ENCODE measurements at places on chromosomes 1 and 21.

GRCh38 chr1:86750076-86750475, 45.7 kb downstream of the SH3GLB1 start:
- no peak for DNase-seq

DNA sequence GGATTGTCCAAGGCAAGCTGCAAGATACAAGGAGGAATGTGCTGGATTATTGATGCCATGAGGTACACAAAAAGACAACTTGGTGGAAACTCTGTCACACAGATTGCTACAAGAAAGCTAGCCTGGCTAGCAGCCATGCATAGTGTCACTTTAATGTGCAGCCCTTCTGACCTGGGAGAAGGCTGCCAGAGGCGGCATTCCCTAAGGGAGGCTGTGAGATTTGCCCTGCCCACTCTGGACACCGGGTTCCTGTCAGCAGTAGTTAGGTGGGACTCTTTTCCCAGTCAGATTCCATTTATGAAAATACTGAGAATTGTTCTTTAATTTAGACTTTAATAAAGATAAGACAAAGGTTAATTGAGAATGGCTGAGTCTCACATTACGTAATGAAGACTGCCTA, 47.8 kb upstream of the SYT6 start:
- DNase-seq = no peak

- DNase-seq = no peak
Measured at GRCh38 chr1:11634365-11635192, 19.6 kb downstream of the FBXO2 start.

DNA sequence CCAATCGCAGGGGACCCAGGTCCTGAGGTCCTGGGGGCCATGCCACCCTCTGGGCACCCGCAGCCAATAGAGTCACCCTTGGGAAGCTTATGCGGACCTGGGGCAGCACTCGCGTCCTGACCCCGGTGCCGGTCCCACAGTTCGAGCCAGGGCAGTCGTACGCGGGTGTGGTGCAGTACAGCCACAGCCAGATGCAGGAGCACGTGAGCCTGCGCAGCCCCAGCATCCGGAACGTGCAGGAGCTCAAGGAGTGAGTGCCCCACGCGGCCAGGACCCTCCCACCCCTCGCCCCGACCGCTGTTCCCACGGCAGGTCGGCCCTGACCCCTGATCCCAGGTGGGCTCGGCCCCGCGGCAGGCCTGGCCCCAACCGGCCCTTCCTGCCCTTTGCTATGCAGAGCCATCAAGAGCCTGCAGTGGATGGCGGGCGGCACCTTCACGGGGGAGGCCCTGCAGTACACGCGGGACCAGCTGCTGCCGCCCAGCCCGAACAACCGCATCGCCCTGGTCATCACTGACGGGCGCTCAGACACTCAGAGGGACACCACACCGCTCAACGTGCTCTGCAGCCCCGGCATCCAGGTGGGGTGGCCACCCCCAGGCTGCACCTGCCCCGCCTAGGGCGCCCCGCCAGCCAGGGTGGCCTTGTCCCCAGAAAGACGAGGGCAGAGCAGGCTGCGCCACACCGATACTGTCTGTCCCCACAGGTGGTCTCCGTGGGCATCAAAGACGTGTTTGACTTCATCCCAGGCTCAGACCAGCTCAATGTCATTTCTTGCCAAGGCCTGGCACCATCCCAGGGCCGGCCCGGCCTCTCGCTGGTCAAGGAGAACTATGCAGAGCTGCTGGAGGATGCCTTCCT, 20.5 kb downstream of the COL6A1 start:
- DNase-seq = no peak

GRCh38 chr1:117565745-117566455, 39.9 kb upstream of the TENT5C start:
- DNase-seq = no peak

DNA sequence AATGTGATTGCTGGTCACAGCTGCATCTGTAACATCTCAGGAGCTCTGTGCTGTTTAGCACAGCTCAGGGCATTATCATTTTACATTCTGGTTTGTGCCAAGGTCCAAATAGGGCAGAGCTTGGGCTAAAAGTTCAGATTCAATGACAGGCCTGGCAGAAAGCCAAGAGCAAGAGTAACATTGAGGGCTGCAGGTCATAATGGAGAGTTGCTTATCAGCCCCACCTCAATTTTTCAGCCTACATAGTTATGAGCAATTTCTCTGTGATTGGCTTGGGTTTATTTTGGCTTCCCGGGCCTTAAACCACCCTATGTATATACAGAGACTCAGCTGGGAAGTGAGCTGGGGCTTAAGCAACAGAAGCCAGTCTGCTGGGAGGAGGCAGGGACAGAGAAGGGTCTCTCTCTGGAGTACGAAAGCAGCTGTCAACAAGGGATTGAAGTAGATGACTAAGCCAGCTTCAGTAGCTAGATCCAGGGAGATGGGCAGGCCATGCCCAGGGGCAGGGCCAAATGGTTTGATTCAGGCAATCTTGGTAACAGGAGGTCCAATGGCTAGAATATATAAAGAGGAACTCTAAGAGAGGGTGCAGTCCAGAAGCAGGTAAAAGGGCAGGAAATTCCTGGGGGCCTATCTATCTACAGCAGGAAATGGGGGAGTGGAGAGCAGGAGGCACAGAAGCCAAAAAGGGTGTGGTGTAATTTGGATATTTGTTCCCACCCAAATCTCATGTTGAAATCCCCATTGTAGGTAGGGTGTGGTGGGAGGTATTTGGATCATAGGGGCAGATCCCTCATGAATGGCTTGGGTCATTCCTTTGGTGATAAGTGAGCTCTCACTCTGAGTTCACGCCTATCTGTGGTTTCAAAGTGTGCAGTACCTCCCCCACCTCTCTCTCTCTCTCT, 49.0 kb downstream of the BRINP2 start:
- no peak for DNase-seq

DNA sequence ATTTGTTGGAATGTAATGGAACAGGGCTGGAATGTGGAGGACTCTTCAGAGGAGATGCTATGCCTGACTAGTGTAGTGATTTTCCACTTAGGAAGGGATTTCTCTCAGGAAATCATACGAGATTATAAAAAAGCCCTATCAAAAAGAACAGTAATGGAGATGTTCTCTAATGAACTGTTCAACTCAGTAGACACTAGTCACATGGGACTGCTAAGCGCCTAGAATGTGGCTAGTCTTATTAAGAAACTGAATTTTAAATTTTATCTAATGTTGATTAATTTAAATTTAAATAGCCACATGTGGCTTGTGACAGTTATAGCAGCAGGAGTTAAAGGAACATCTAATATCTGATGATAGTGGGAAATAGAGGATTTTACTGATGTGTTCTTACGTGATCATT, 94.0 kb downstream of the SLC35F3 start:
- no peak for DNase-seq

DNA sequence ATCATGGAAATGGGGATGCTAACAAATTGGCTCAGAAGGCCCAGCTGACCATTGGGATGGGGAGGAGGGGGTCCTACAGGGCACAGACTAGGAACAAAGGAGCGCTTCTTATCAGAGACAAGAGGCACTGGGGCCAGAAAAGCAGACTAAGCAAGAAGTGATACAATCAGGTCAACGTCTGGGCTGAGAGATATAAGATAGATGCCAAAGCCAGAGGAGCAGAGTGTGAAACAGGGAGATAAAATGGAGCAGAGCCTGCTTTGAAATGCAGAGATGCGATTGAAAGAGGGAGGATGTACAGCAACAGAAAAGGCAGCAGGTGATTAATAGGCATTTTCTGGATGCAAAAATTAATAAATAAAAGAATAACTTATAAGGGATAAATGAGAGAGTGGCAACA, 127.5 kb upstream of the SAMSN1 start:
- DNase-seq = no peak

DNA sequence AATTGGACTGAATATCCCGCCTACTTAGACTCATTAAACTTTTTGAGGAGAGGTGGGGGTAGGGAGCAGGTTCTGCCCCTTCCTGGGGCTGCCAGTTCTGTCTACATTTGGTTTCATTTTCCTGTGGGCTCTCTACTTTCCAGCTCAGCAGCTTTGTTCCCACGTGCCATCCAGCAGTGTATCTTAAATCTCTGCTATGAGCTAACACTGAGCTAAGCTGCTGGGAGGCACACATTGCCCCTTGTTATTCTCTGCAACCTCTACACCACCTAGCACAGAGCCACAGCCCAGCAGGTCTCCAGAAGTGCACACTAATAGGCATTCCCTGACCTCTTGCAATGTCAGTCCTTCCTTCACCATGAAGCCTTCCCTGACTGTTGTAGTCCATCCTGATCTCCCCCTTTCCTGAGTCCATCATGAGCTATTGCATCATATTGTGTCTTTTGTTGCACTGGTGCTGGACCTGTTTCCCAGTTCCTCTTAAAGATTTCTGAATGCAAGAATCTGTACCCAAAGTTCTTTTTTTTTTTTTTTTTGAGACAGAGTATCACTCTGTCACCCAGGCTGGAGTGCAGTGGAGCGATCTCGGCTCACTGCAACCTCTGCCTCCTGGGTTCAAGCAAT, 28.7 kb upstream of the NRDC start:
- DNase-seq = no peak

DNA sequence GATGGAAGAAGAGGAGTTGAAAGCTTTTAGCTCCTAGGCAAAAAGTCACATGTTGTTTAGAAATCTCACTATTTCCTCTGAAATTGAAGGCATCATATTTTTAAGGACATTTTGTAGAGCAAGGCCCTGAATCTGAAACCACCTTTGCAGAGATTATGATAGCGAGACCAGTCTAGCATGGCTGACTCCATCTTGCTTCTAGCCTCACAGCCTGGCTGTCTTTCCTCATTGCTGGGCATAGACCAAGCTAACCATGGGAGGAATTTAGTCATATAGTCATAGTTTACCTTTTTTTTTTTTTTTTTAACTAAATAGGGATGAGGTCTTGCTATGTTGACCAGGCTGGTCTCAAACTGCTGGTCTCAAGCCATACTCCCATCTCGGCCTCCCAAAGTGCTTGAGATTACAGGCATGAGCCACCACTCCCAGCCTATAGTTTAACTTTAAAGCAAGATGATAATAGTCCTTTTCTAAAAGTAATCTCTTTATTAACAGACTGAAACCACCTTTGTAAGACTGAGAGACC, 42.2 kb upstream of the ZNF326 start:
- DNase-seq = no peak

DNA sequence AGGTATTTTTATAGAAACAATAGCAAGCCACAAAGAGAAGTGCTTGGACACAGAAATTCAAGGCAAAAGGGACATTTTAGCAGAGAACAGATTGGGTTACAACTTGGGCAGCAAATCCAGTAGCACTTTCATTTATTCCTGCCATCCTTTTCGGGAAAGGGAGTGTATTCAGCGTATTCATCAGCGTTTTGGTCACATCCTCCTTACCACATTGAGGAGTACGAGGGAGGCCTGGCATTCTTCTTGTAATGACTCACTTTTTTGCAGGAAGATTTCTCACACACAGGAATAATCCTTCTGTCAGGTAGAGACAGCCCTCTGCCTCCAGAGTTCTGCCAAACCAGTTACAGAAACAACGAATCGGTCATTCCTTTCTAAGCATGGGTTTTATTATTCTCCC, 18.1 kb upstream of the FAM78B start:
- no peak for DNase-seq

DNA sequence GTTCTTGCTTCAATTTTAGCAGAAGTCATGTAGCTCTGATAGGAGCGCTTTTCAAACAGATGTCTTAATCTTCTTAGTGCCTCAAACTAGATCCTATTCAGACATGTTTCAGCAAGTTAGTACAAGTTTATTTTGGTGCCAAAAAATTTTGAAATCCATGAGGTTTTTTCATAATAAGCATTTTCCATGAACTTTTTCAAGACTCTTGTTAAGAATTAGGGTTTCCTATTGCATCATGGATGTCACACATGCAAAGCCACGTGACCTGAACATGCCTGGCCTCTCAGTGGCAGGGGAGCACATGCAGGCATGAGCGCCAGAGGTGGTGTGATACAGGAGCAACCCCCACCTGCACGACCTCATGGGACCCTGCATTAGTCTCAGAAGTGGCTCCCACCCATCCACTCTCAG, 67.6 kb downstream of the POFUT2 start:
- no peak for DNase-seq

Measured in stimulated activated CD4-positive, alpha-beta T cell treated with anti-CD3 and anti-CD28 coated beads, Interleukin-15, amount 100 ng/mL, for 1 hour (primary cell).